ENCODE measurements at places on chromosomes 1 and 21. TPM values are rescaled to one million over a fixed set of nuclear protein-coding genes. Genes with fewer than 3 reads are reported as not detected.

The OR2T4 gene
- not detected for total RNA-seq

The ARHGEF2 gene
- 69.7 TPM for total RNA-seq

The ARHGEF11 gene
- total RNA-seq: 41.2 TPM

The TRNP1 gene
- total RNA-seq: 48.4 TPM

The PTPN22 gene
- 1.4 TPM for total RNA-seq

The TIPRL gene
- total RNA-seq: 34.9 TPM

The SYT2 gene
- total RNA-seq: not detected

The PGLYRP4 gene
- total RNA-seq: not detected

The TRAPPC10 gene
- 38.0 TPM for total RNA-seq

The CRNN gene
- 5.8 TPM for total RNA-seq

The AKR7A3 gene
- 0.84 TPM for total RNA-seq

The RNF220 gene
- total RNA-seq: 131 TPM

The PPIAL4G gene
- not detected for total RNA-seq

The CHODL gene
- total RNA-seq: 0.77 TPM

The LSS gene
- total RNA-seq: 57.7 TPM

The CELSR2 gene
- 5.8 TPM for total RNA-seq

The CFHR1 gene
- not detected for total RNA-seq

The SPOCD1 gene
- not detected for total RNA-seq

The CCDC27 gene
- not detected for total RNA-seq

Data from gastroesophageal sphincter (tissue), 4 donors.